ENCODE measurements at places on chromosomes 1 and 21.

- no peak for DNase-seq
These were observed 105.9 kb upstream of the POU3F1 start for GRCh38 chr1:38152351-38153065.

DNA sequence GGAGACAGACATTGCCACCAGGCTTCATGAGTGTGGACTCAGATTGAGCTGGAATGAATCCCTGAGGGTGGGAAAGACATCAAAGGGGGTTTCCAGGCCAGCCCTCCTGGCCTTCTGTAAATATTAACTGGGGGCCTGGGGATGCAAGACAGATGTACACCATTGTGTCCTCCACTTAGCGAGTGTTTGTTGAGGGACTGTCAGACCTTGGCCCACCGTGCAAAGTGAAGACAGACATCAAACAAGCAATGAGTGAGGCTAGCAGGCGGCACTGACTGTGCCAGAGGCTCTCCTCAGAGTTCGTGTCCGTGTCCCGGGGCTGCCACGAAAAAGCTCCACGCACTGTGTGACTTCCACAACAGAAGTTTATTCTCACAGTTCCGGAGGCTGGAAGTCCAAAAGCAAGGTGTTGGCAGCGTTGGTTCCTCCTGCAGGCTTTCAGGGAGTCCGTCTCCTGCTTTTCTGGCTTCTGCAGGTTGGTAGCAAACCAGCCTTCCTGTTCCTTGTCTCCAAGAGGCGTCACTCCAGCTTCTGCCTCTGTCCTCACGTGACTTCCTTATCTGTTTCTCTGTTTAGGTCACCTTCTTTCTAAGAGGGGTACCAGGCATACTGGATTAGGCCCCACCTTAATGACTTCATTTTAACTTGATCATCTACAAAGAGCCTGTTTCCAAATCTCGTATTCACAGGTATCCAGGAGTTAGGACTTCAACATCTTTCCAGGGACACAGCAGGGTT is 59.1 kb downstream of the DISP3 start:
- no peak for DNase-seq

GRCh38 chr1:241389400-241389799 is 32.4 kb upstream of the RGS7 start:
- no peak for DNase-seq

DNA sequence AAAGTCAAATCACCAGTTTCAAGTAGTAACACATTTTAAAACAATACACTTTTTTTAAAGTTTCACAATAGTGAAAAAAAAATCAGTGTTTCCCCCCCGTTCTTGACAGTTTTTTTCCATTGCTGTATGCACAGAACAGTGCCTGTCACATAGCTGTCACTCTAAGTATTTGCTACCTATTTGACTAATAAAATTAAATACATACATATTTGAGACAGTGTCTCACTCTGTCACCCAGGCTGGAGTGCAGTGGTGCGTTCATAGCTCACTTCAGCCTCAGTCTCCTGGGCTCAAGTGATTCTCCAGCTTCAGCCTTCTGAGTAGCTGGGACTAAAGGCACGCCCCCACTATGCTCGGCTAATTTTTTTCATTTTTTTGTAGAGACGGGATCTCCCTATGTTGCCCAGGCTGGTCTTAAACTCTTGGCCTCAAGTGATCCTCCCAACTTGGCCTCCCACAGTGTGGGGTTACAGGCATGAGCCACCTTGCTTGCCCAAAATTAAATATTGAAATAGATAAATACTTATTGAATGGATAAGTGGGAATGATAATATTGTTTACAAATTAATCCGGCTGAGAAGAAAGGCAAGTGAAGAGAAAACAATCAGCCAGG is 12.6 kb upstream of the RHBG start:
- DNase-seq = no peak

DNA sequence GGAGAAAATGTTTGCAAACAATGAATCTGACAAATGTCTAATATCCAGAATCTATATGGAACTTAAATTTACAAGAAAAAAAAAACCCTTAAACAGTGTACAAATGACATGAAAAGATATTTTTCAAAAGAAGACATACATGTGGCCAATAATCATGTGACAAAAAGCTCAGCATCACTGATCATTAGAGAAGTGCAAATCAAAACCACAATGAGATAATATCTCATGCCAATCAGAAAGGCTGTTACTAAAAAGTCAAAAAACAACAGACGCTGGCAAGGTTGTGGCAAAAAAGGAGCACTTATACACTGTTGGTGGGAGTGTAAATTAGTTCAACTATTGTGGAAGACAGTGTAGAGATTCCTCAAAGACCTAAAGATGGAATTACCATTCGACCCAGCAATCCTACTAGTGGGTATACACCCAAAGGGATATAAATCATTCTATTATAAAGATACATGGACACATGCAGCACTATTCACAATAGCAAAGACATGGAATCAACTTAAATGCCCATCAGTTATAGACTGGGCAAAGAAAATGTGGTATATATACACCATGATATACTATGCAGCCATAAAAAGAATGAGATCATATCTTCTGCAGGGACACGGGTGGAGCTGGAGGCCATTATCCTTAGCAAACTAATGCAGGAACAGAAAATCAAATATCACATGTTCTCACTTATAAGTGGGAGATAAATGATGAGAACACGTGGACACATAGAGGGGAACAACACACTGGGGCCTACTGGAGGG is 123.2 kb downstream of the PTPRC start:
- DNase-seq = no peak

GRCh38 chr1:156021093-156021428 is 310 bp upstream of the SSR2 start:
- no peak for DNase-seq

DNA sequence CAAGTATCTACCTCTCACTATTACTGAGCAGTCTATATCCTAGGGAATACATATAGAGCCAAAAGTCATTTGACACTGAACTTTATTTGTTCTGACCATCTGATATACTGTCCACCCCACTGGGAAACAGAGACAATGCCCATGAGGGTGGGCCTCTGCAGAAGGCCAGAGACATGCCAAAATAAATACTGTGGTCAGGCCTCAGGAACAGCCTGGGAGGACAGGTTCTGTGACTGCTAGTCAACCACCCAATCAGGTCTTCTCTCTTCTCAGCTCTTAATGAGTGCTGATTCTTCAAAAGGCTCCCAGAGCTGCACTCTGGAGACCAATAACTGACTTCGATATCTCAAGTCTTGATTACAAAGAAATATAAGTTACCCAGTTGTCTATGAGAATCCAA is 5.5 kb upstream of the ANKRD35 start:
- DNase-seq = no peak

GRCh38 chr1:108609483-108610049 is 49.7 kb downstream of the EEIG2 start:
- no peak for DNase-seq

DNA sequence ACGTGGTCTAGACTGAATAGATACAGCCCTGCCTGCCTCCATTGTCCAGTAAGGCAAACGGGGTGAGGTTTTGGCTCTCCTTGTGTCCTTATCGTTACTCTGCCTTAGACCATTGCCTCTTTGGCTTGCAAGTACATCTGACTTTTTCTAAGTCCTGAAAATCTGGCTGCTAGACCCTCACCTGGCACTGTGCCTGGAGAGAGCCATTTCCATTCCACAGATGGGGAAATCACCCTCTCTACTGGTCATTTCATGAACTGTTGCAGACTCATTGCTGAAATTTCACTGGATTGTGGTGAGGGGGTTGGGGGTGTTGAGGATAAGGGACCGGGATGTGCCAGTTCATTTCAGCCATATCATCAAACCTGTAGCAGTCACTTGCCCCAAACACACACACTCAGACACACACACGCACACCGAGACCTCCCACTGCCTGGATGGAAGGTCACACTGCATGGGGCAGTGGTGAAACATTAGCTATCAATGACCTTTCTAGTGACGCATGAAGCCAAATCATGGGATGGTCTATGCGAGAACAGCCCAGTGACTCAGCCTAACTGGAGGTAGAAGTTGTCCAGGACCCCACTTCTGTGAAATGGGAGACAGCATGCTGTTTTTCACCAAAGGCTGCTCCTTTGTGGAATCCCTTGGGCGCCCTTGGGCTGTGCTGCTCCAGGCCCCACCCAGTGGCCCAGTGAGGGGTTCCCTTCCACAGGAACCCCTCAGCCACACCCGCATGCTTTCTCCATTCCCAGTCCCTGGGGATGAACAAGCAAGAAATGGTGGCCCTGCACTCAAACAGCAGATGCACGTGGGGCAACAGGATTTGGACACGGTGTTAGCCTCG is 34.9 kb upstream of the VASH2 start:
- DNase-seq = no peak

DNA sequence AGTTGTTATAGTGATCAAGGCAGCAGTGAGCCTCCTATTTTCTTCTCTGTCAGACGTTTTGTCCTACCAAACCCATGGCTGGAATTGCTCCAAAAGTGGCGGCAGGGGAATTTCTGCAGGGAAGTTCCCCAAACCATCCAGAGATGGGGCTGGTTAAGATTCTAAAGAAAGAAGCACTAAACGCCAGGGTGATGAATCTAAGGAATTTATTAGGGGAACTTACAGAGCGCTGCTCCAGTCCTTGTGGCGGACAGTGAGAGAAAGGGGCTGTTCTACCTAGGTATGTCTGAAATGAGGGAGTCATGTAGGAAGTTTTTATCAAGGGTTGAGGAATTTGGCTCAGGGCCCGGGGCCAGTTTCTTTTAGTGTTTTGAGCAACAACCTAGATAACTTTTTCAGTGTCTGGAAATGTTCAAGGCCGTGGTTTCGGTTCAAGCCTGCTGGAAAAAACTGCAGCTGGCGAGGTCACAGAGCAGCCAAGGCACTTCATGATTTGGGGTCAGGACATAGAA is 222.4 kb upstream of the B3GALT2 start:
- no peak for DNase-seq

GRCh38 chr1:17184161-17184665 is 20.7 kb upstream of the PADI1 start:
- no peak for DNase-seq

DNA sequence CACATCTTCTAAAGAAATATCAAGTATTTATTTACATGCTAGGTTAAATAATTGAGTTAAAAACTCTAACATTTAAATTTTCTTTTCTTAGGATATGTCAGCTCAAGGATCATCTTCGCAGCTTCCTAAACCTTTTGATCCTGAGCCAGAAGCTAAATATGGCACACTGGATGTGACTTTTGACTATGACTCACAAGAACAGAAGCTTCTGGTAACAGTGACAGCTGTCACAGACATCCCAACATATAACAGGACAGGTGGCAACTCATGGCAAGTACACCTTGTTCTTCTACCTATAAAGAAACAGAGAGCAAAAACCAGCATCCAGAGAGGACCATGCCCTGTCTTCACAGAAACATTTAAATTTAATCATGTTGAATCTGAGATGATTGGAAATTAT is 132.7 kb upstream of the SERTAD4 start:
- DNase-seq = no peak

- DNase-seq = no peak
These were observed 595.3 kb downstream of the PTPRU start for GRCh38 chr1:29831500-29832117.

GRCh38 chr1:101264697-101265096 is 27.9 kb downstream of the S1PR1 start:
- DNase-seq = no peak

GRCh38 chr1:71053146-71053545 is 5.5 kb upstream of the PTGER3 start:
- no peak for DNase-seq

DNA sequence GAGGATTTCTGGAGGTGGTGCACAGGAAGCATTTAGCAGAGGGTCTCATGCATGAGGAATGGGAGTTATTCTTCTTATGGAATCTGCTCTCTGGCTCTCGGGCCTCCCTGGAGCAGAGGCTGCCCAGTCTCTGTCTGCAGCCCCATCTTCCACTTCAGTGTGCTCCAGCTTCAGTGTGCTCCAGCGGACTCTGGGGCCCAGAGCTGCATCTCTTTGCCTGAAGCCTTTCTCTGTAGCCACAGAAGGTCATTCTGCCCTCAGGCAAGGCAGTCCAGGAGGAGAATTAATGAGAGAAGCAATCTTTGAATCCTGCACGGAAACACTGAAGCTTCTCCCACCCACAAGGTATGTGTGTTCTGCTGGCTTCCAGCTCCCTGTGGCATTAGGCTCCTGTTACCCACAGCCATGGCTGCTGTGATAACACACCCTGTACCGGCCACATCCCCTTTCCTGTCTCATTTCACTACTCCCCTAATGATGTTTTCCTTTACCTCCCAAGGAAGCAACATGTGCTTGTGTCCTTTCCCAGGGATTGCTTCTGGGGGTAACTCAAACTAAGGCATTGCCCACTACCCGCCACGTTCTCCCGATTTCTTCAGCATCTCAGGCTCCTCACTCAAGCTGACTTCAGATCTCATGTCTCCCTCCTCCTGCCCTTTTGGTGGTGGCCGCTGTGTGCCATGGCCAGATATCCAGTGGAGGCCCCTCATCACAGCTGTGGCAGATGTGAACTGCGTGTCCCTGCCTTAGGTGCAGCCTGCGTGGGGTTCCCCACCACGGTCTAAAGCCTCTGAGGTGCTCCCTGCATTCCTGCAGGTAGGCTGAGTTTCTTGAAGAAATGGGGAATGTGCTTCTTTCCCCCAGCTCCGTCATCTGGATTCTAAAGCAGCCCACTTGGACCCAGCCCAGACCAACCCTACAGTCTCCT is 181.2 kb upstream of the GALNT2 start:
- DNase-seq = no peak

GRCh38 chr1:48246727-48247126 is 24.2 kb downstream of the SLC5A9 start:
- no peak for DNase-seq

DNA sequence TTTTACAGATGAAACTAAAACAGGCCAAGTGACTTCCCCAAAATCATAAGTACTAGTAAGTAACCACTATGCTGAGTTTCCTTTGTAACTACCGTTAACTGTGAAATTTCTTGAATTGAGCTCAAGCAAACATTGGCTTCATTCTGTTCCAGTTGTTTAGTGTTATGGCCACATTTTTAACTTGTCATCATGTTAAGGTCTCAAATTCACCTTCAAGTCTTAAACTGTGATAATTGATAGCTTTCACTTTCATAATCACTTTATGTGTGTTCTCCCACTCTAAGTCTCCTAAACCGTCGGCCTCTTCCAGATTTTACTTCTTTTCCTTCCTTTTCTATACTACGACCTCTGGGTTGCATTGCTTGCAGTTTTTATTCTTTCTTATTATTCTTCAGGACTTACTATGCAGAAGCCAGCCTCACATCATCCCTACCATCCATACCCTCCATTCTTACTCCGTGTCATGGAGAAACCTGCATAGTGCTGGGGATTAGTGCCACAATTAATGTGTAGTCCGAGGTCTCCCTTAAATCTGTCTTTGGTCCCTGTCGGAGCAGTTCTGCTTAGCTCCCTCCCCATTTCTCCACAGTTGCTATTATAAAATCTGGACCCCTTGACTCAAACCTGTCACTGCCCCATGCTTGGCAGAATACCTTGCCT is 5.8 kb downstream of the KIF1B start:
- DNase-seq = no peak

- DNase-seq = no peak
These were observed 344.6 kb downstream of the RYR2 start for GRCh38 chr1:237386362-237387143.

DNA sequence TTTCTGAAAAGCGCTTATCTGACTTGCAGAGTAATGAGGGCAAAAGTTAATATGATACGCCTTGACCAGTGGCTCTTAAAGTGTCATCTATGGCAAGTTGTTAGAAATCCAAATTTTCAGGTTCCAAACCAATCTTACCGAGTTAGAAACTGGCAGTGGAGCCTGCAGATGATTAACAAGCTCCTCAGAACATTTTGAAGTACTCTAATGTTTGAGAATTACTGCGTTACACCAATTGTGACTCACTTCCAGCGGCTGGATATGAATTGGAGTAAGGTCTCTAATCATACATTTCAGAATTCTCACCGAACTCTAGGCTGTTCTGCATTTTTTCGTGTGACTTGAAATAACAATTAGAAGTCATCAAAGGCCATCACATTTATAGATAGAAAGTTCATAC is 73.5 kb upstream of the TMPRSS15 start:
- DNase-seq = no peak
